ENCODE measurements at places on chromosomes 2 and 18.

DNA sequence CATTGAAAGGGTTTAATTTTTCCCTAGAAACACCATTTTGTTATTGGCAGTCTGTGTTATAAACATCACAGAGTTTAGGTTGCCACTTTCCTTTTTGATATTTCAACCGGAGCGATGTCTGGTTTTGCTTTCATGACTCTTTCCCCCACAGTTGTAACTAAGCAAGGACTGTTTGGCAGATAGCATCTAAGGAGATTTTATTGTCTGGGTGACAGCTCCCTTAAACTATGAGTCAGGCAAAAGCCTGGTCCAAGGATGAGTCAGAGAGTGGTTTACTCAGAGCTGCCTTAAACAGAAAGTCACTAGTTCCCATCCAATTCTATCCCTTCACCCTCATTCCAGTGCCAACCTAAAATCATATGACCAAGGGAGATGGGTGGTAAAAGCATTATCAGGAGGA is 341.6 kb upstream of the VWC2L start:
- peak; percentile 81 for DNase-seq

DNA sequence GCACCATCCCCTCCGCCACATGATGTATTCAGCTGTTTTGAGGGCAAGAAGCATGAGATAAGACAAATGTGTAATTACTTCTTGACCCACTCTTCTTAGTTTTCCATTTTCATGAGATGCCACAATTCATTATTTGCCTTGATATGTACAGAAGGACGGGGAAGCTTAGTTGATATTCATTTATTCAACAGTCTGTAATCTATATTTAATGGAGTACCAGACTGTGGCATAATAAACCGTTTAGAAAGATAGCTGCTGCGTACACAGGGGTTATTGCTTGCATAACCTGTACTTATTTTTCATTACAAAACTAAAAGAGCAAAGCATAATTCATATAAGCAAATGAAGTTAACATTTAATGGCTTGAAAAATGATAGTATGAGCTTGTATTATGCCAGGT is 466.4 kb upstream of the GYPC start:
- no peak for DNase-seq

- DNase-seq, result peak; percentile 51
Measured at GRCh38 chr18:27413495-27414401, 228.6 kb upstream of the CHST9 start.

DNA sequence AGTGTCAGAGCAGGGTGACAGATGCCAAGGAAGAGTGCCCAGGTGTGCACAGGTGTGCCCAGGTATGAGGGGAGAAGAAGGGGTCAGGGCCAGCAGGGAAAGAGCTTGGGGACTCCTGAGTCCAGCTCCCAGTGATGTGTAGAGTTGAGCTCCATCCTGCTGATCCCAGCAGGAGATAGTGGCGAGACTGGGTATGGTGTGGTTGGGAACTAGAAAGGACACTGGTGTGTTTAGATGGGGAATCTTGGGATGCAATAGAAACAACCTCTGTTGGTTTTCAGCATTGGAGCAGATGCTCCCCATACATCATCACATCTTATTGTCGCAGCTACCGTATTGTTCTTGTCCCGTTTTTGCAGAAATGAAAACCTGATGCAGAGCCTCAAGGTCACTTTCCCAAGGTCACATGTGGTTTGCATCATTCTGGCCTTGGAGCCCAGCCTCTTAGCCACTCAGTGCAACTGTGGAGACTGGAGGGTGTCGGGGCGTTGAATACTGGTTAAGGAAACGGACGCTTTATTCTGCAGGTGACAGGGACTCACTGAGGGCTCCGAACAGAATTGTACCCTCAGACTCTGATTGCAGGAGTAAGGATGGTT is 166.7 kb downstream of the AGAP1 start:
- no peak for DNase-seq

- no peak for DNase-seq
Measured at GRCh38 chr2:179574061-179574519, 287.3 kb downstream of the ZNF385B start.

- DNase-seq, result no peak
Measured at GRCh38 chr2:168039881-168040280, 207.5 kb downstream of the STK39 start.

- DNase-seq, result no peak
Measured at GRCh38 chr2:204031056-204031455, 94.5 kb downstream of the ICOS start.

GRCh38 chr2:224946895-224947294 is 95.4 kb downstream of the DOCK10 start:
- DNase-seq, result no peak

GRCh38 chr2:18671363-18671762 is 82.0 kb upstream of the NT5C1B start:
- DNase-seq, result no peak

DNA sequence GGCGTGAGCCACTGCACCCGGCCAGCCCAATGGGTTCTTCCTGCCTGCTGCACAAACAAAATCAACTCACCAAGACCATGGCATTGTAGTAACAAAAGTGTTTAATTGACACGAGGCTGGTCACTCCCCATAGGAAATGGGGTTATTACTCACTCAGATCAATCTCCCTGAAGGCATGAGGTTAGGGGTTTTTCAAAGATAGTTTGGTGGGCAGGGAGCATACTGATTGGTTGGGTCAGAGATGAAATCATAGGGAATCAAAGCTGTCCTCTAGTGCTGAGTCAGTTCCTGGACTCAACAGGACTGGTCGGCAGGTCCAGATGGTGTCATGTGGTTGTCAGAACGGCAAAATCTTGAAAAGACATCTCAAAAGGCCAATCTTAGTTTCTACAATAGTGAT is 122.1 kb downstream of the TMEM17 start:
- DNase-seq, result no peak

- DNase-seq, result no peak
Measured at GRCh38 chr2:197281421-197281820, 29.2 kb downstream of the ANKRD44 start.

DNA sequence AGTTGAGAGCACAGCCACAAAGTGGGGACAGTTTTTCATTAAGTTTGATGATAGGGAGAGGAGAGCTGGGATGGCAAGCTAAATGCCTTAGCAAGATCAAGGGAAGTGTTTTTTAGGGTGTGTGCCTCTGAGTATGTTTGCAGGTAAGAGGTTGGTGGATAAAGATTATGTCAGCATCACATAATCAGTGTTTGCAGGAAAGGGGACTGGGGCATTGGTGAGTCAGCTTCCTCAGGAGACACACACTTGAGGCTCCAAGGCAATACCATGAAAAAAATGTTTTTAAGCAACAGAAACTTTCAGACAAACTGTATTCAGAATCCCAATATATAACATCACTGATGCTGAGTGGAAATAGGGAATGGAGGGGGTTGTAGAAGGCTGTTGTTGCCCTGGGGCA is 25.4 kb upstream of the DTNB start:
- no peak for DNase-seq

GRCh38 chr18:51278045-51278649 is 80.7 kb upstream of the MEX3C start:
- DNase-seq, result no peak

DNA sequence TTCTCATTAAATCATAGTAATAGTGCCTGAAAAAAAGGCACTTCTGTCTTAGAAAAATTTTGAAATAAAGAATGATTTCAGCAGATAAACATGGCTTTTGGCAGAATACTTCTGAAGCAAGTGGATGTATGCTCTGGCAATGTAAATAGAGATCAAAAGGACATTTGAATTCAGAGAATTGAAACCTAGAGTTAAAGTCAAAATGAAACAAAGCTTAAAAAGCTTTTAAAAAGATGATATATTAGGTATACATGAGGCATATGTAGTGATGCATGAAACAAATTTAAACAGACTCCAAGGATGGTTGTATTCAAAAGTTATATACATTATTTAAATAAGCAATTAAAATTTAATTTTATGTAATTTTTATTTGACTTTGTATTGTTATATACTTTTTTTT is 1344.5 kb upstream of the TMEFF2 start:
- DNase-seq, result no peak

GRCh38 chr2:216694082-216694825 is 1.1 kb downstream of the IGFBP5 start:
- DNase-seq, result peak; percentile 21

GRCh38 chr2:88011011-88011410 is 5.3 kb downstream of the RNU2-63P start:
- DNase-seq, result no peak

DNA sequence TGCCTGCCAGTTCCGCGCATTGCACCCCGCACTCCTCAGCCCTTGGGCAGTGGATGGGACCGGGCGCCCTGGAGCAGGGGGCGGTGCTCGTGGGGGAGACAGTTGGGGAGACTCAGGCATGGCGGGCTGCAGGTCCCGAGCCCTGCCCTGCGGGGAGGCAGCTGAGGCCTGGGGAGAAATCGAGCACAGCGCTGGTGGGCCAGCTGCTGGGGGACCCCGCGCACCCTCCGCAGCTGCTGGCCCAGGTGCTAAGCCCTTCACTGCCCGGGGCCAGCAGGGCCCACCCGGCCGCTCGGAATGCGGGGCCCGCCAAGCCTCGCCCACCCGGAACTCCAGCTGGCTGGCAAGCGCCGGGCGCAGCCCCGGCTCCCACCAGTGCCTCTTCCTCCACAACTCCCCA is 488.8 kb upstream of the CHST9 start:
- DNase-seq, result no peak

DNA sequence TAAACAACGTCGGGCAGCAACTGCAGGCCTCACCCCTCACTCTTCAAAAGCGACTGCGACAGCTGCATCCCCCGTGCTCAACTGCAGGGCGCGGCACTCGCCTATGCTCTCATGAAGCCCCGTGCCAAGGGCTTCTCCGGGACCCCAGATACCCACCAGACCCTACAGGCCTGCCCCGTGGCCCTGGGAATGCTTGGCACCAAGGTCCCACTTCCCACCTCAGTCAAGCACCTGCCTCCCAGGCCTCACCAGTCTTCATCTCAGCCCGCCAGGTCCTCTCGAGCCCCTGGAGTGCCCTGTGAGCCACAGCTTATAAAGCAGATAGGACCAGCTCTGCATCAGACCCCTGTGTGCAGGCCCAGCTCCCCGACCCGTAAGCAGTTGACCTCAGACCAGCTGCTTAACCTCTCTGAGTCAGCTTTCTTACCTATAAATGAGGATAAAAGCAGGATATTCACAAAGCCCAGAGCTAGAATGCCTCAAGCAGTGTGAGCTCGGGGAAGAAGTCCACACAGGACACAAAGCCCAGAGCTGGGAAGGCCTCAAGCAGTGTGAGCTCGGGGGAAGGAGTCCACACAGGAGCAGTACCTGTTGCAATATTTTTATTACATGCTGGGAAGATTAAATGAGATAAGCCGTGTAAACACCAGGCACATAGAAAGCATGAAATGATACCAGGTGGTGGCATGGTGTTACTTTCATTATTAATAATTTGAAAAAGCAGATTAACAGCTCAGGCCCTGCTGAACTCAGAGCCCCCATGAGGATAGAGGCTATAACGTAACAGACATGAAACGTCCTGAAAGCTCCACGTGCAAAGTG is 96.9 kb downstream of the HDAC4 start:
- no peak for DNase-seq

DNA sequence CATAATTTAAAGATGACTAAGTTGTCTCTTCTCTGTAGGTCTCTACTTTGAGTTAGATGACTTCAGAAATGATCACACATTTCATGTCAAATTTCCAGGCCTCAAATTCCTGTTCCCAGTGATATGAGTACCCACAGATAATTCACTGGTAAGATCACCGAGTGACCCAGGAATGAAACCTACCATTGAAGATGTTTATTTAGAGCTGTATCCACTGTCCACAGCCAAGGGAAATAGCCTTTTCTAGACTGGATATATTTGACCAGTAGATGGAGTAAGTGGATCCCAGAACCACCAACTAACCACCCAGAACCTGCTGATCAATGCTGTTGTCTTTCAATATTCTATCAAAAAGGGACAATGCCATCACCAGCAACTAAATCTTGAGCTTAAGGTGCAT is 238.8 kb downstream of the SLC8A1 start:
- DNase-seq, result peak; percentile 31

Measured in fibroblast of gingiva (primary cell).